Midbrain (tissue), 1 donor: ENCODE measurements at places on chromosomes 5 and 9.

GRCh38 chr5:65073250-65073661 lies 304.5 kb downstream of the CWC27 start:
- DNase-seq = no peak

GRCh38 chr5:102799017-102799416 lies 43.9 kb downstream of the PAM start:
- DNase-seq = no peak

- DNase-seq = no peak
These were observed 136.6 kb upstream of the COL5A1 start for GRCh38 chr9:134505032-134505431.

- DNase-seq = no peak
These were observed 39.5 kb downstream of the CD180 start for GRCh38 chr5:67156976-67157583.

DNA sequence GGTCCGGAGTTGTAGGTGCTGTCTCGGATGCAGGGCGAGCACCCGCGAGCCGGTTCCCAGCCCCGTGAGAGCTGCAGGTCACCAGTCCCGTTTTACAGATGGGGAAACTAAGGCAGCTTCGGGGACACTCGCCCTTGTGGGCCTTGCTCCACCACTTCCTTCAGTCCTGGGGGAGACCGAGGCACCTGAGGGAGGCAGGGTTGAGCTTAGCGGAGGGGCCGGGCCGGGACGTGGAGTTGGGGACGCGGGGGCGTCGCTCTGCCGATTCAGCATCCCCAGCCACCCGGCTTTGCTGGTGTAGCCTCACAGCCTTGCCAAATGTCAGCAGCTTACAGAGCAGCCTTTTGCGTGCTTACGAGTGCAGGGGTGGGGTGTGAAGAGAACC lies 530 bp downstream of the BBLN start:
- DNase-seq = no peak

GRCh38 chr5:9658706-9659105 lies 28.6 kb upstream of the TAS2R1 start:
- DNase-seq = no peak

DNA sequence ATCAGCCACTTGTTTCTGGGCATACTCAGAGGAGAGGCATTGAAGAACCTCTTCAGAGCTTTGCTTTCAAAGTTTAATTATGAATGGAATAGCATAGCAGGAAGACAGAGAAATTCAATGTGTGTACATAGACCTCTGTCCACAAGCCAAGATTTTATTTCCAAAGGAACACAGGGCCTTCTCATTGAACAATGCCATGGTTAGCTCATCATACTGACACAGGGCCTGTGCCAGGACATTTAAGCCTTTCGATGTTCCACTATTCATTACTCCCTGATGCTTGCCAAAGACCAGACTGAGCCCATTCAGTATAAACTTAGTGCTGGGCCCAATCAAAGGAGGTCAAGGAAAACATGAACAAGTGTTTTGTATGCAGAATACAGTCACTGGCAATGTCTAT lies 280.8 kb downstream of the FBXL17 start:
- peak; percentile 91 for DNase-seq

GRCh38 chr5:180932660-180933059 lies 33.7 kb downstream of the BTNL8 start:
- DNase-seq = no peak

GRCh38 chr5:131264451-131265099 lies 722 bp downstream of the CDC42SE2 start:
- DNase-seq = peak; percentile 53

GRCh38 chr5:88683506-88684135 lies 199.4 kb downstream of the MEF2C start:
- no peak for DNase-seq

DNA sequence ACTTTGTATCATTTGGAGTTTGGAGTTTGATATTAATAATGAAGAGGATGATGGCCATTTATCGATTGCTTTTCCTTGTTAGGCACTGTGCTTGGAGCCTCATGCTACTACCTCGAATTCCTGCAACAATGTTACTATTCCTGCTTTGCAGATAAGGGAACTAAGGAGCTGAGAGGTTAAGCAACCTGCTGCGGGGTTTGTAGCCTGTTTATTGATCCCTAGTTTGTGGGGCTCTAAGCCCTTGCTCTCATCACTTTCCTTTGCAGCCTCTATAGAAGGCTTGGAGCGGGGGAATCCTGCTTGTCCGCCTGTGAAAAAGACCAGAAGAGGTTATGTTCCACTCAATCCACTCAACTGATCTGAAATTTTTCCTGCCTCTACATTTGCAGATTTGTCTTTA lies 15.8 kb downstream of the ARHGEF28 start:
- DNase-seq = no peak

- no peak for DNase-seq
These were observed 70.4 kb upstream of the IQGAP2 start for GRCh38 chr5:76332611-76333205.

DNA sequence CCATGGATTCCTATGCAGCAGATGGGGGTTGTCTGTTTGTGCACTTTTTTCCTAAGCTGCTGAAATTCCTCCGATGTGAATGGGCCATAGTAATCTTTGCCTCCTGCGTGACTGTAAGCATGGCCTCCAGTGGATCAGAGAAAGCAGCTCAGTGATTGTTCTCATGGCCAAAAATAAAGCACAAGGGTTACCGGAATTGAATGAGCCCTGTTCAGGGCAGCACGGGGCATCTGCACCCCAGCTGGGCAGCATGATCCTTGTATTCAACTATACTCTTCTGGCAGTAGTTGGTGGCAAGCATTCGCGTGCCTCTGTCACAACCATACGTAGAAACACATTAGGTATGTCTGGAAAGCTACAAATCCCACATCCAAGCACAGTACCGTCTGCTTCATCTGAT lies 193.9 kb downstream of the RORB start:
- DNase-seq = no peak

DNA sequence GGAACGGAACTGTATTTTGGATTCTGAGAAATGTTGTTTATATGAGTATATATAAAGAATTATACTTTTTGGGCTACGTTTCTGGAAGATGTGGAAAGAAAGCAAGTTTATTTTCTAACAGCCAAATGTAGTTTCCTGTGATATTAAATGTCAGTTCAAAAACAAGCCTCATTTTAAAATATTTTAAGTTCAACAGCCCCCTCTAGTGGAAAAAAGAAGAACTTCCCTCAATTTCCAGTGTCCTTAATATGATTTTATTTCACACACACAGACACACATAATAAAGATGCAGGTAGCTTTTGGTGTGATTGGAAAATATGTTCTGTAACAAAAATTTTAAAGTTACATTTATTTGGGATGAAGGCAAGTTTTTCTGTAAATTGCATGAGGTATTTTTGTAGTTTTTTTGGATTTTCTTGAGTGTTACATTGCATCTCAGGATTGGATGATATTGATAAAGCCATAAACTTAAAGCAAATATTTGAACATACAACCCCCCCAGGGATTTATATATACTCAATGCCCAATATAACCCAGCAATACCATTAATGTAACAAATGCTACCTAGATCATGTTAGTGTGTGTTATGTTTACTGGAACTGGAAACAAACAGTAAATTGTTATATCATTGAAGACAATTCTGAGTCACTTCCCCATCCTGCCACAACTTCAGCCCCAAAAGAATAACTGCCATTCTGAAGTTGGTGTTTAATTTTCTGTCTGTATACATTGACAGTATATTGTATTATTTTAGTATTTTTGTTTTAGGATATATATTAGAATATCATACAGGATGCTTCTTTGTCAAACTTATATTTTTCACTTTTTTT lies 54.0 kb downstream of the CCDC171 start:
- DNase-seq = peak; percentile 71

DNA sequence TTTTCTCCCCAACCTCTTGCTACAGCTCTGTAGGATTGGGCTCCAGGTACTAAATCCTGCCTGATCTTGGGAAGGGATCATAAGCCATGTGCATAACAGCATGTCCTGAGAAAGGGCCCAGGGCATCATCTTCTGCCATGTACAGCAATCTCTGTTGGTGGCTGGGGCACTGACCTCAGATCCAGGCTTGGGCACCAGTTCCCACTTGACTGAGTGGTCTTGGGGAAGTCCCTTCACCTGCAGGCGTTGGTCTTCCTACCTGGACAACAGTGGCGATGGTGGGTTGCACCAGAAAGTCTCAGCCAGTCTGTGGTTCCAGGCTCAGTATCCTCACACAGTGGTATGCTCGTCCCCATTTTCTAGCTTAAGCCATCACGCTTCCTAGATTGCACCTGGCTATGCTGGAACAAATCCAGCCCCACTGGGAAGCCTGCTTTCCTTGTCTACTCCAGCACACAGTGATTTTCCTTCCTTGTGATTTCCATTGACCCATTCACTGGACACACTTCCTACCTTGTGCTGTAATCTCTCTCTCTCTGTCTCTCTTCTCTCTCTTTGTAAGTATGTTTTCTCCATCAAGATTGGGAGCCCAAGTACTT lies 121.7 kb upstream of the PITX1 start:
- DNase-seq = no peak

GRCh38 chr5:69046375-69046957 lies 47.3 kb upstream of the SLC30A5 start:
- no peak for DNase-seq

- no peak for DNase-seq
These were observed 2.9 kb downstream of the FAM13B start for GRCh38 chr5:138029944-138030343.

DNA sequence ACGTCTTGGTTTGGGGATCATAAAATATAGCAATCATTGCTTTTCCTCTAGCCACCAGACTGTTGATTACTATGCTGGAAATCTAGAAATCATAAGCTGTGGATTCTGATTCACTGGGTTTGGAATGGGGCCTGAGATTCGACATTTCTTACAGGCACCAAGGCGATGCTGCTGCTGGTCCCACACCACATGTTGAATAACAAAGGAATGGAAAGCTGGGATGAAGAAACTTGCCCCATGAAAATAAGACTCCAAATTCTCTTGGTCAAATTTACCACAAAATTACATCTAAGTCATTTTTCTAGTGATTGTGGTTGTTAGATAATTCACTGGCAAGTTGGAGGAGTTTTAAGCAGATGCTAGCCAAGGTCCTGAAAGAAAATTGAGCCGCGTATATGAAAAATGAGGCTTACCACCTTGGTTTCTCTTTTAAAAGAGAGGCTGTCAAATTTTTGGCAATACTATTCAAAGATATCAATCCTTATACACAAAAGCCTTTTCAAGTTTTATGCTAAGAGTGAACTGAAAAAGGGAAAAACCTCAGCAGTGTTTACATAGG lies 23.0 kb upstream of the MEIKIN start:
- DNase-seq = no peak

DNA sequence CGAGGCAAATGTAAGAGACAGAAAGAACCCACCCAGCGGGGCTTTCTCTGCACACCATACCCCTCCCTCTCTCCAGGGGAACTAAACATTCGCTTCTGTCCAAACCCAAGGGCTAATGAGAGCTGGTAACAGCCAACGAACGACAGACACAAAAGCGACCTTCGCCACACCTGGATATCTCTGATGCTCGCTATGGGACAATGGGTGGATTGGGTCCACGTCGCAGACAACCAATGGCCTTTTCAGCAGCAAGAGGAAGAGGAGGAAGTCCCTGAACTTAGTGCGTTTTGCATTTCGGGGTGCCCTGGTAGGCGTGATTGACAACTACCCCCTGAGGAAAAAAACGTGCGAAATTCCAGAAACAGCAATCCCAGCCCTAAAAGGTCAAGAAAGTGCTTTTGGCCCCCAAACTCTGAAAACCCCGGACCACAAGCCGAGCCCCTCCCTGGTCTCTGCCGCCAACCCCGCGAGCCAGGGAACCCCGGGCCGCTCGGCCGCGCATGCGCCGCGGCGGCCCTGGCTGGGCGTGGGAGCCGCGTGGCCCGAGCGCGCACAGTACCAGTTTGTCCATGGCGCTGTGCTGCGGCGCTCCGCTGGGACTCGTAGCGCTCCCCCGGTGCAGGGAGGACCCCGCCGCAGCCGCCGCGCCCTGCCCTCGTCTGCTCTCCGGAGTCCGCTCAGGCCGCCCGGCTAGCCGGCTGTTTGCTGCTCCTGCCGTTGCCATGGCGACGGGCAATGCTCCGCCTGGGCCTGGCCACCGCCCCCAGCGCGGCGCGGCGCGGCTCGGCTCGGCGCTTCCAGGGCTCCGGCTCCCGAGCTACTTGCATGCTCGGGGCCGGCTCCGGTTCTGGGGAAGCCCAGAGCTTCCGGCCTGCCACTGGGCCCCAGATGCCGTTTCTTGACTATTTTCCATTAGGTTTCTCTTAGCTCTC lies 66.9 kb upstream of the DNAH5 start:
- peak; percentile 74 for DNase-seq

- DNase-seq = no peak
These were observed 15.2 kb downstream of the QSOX2 start for GRCh38 chr9:136230365-136230764.

- no peak for DNase-seq
These were observed 281.7 kb downstream of the CCDC171 start for GRCh38 chr9:15834541-15834940.

GRCh38 chr5:54832045-54832444 lies 153.3 kb downstream of the ESM1 start:
- no peak for DNase-seq
